ENCODE measurements at places on chromosomes 7 and 10. TPM values are rescaled to one million over a fixed set of nuclear protein-coding genes. Genes with fewer than 3 reads are reported as not detected.

The GSDME gene
- 19.8 TPM for total RNA-seq

The C1QL3 gene
- total RNA-seq, result not detected

The AGR3 gene
- not detected for total RNA-seq

The ZC3HAV1 gene
- 26.2 TPM for total RNA-seq
